ENCODE measurements at places on chromosomes 3 and 15.

DNA sequence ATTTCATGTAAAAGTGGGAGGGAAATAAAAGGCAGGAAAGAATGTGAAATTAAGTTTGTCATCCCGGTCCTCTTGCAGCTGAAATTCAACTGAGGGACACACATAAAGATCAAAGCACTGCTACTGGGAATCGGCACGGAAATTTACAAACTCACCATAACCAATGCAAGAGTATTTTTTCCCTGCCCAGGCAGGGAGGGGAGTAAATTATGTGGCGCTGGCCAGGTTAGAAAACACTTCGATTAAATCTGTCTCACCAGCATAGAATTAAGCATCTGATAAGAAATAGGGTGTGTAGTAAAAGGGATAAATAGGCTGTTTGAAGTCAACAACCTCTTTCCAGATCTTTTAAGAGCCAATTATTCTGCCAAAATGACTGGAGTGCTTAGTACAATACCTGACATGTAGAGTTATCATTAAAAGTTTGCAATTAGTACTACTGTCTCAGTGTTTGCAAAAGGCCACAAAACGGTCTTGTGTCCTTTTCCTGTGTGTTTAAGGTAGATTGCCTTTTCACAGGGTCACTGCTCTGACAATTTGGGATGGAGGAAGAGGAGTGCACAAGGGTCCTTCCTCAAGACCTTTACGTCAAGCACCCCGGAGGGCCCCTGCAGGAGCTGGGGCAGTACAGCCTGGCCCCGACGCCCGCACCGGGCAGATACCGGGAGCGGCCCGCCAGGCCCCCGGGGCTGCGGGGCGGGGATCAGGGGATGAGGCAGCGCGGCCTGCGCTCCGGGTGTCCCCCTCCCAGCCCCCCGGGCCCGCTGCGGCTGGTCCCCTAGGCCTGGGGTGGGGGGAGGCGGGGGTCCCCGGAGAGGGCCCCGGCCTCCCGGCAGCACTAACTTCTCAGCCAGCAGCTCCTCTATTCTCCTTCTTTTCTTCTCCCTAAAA is 651 bp downstream of the UBA3 start:
- DNase-seq = no peak

GRCh38 chr3:43497905-43498365 is 123.9 kb downstream of the ANO10 start:
- no peak for DNase-seq

DNA sequence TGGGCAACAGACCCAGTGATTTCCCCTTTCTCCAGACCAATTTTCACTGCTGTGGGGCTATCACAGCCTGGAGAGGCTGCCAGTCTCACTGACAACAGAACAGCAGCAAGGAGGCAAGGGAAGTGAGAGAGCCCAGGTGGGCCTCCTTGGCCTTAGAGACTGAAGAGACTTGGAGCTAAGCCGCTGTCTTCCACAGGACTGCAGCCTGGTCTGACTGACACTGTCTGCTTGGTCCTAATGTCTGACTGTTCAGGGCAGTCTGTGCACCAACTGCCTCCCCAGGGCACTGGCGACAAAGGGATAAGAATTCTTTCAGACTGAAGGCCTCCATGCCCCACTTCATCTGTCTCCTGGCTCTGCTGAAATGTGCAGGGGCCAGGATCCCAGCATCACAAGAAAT is 11.5 kb downstream of the POMGNT2 start:
- no peak for DNase-seq

DNA sequence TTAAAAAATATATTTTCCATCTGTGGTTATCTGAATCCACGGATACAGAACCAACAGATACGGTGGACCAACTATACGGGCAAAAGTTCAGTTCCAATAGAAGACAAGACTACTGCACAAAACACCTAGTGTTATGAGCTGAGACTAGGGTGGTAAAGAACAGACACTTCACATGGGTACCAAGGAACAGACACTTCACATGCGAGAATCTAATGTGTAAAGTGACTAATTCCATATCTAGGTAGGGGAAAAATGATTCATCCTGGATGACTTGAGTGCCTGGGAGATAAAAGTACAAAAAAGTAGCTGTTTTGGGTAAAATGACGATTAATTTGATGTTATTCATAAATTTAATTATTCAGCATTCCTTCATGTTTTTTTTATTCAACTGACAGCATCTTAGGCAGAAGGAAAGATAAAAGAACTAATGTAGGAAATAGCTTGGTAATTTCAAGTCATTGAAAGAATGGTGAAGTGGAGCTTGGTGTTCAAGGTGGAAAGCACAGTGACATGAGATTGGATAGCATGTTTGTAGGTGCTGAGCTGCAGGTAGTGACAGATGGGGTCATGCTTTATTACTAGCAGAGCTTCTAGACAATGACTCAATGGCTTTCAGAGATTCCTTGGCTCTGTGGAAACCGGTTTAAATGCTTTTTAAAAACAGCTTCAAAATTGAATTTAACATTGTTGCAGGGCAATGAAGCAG is 5.2 kb downstream of the CD200 start:
- DNase-seq = no peak

- no peak for DNase-seq
Observed at GRCh38 chr3:46505953-46506352, 8.2 kb downstream of the RTP3 start.

DNA sequence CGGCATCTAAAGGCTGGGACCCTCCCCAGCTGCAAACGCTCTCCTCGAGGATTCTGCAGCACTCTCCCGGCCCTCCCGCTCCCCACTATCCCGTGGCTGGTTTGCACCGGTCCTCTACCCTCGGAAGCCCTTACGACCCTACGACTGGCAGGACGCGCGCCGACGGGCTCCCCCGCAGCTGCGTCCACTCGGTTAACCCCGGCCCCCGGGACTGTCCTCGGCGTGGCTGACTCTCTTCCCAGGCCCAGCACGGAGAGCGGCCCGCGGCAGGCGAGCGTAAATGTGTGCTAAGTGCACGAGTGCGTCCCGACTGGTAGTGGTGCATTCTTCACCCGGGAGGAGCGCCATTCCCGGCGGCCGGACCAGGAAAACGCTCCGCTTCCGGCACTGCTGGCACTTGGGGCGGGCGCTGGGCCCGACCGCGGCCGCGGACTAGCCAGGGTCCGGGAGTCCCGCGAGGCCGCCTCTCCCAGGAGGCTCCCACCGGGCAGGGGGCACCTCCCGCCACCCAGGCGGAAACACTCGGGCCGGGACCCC is 508 bp downstream of the GORASP1 start:
- no peak for DNase-seq

- no peak for DNase-seq
Observed at GRCh38 chr3:197224034-197224444, 74.4 kb downstream of the DLG1 start.

GRCh38 chr15:58264053-58264971 is 126.1 kb downstream of the AQP9 start:
- no peak for DNase-seq

- DNase-seq = no peak
Observed at GRCh38 chr15:42511007-42511391, 15.6 kb downstream of the SNAP23 start.

- DNase-seq = no peak
Observed at GRCh38 chr3:171228240-171228639, 201.7 kb upstream of the SLC2A2 start.

DNA sequence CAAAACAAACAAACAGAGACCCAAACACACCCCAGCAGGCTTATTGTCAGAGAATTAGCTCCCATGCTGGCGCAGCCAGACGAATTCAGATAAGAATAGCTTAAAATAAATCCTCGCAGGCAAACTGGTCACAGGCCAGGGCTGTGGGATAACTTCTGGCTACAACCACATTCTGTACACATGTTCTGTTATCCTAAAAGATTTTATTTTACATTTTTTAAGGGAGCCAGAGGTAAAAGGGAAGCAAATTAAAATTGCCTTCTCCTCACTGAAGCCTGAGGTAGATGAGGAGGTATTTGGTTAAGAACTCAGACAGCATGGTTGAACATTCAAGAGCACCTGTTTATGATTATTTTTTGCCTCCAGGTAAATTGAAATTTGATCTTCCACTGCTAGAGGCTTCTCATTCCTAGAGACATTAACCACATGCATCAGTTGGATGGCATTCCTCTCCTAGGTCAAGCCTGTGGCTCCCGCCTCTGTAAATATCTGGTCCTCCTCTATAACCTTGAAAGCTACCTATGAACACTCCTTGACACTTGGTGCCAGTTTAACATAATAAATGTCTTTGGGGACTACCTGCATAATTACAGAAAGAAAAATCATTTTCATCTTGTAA is 190.3 kb downstream of the SATB1 start:
- DNase-seq = no peak

Measured in stimulated activated CD8-positive, alpha-beta memory T cell treated with anti-CD3 and anti-CD28 coated beads, Interleukin-15, amount 100 ng/mL, for 1 hour (primary cell).